ENCODE measurements at places on chromosomes 5 and 9.

DNA sequence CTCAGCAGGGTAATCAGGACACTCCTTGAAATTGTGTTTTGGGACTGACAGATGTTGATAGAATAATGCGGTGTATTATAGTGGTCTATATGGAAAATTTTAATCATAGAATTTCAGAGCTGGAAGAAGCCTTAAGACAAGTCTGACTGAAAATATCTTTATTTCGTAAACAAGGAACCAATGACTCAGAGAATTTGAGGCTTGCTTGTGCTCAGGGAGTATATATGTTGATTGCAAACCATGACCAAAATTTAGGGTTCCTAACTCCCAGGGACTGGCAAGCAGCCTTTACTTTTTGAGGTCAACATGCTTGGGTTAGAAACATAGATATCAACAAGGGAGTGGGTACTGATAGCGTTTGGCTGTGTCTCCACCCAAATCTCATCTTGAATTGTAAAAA, 287.2 kb downstream of the CD180 start:
- no peak for DNase-seq

- no peak for DNase-seq
These were observed 105.2 kb downstream of the ST8SIA4 start for GRCh38 chr5:100797861-100798260.

DNA sequence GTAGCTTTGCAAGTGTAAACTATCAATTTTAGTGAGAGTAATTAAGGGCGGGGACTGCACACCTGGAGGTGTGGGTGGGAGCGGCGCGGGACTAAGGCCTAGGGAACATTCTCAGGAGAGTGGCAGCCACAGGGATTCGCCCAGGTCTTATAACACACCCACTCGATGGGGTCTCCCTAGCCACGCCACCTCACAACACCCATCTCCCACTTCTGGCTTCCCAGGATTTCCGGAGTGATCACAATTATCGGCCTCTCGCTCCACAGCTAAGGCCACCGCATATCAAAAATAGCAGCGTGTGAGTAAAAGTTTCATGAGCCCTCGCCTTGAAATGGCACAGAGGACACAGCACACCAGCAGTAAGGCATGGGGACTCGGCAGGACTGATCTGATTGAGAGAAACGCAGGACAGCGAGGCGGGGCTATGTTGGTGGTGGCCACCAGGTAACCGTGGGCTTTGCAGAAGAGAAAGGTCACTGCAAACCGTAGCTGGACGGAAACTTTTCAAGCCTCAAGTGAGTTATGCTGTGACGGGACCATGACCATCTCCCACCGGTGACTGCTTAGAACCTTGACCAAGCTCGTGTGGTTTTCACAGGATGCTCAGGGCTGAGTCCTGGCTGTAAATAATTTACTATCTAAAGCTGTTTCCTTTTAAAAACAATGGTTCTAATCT, 1.1 kb upstream of the LPAR1 start:
- DNase-seq: no peak

GRCh38 chr9:116166713-116167112, 13.1 kb downstream of the PAPPA start:
- no peak for DNase-seq

DNA sequence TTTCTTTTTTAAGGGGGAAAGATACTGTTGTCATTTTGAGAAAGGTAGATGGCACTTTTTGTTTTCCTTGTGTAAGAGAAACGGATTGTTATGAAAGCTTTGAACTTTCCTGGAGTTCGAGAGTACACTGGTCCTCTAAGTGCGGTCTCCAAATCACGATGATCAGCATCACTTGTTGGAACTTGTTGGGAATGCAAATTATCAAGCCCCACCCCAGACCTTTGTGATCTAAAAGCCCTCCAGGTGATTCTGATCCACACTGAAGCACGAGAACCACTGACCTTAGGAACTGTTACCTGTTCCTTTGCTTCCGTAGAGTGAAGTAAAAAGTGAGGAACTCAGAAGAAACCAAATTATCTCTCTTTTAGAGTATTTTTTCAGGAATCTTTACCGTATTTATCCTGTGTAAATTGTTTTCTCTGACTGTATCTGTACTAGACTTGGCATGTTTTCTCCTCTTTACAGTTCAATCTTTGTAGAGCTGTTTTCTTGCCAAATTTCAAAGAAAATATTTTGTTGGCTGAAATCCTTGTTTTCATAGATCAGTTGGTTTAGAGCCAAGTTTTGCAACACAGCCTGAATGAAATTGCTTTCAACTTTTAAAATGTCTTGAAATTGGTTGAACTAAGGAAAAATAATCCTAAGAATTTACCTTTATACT, 4.0 kb downstream of the MAT2B start:
- DNase-seq: no peak

DNA sequence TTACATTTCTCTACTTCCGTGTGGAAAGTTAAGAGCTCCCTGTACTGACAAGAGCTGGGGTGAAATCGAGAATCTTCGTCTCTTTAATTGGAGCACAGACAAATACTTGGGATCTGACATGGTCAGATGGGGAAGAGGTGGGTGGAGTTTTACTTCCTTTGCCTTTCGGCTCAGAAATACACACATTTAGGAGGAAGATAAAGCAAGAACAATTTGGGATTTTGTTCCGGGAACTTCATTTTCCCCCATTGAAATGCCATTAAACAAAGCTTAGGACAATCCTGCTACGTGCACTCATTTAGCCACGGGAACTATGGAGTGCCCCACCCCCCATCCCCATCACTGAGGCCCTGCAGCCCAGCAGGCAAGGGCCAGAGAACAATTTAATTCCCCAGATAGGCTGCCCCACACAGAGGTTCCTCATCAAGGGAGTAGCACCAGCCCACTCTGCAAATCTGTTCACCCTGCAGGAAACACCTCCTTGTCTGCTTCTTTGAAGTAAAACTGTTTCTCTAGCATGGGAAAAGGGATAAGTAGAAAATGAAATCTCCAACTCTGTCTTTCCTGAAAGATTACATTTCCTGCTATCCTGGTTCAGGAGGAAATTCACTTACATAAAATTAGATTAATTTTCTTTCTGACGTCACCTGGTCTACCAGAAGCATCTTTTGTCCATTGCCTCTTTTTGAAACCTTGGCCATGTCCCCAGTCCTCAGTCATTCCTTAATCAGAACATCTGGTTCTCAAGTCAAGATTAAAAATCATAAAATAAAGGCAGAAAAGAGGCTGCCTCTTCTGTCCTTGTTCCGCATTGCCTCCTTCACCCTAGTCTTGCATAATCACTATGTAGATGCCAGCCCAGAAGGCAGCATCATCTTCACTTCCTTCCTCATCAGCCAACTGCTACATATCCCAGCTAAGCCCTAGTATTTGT, 206.4 kb downstream of the ENC1 start:
- no peak for DNase-seq

GRCh38 chr5:145588113-145588512, 247.0 kb downstream of the PRELID2 start:
- DNase-seq: no peak

DNA sequence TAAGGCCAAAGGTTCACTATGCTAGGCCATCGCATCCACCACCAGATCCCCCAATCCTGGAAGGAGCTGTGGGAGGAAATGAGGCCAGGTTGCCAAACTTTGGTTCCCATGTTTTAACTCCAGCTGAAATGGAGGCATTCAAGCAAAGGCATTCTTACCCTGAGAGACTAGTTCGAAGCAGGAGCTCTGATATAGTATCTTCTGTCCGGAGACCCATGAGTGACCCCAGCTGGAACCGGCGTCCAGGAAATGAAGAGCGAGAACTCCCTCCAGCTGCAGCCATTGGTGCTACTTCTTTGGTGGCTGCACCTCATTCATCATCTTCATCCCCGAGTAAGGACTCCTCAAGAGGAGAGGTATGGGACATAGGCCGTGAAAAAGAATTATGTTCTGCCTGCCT, 75.6 kb downstream of the GAPVD1 start:
- DNase-seq: no peak

DNA sequence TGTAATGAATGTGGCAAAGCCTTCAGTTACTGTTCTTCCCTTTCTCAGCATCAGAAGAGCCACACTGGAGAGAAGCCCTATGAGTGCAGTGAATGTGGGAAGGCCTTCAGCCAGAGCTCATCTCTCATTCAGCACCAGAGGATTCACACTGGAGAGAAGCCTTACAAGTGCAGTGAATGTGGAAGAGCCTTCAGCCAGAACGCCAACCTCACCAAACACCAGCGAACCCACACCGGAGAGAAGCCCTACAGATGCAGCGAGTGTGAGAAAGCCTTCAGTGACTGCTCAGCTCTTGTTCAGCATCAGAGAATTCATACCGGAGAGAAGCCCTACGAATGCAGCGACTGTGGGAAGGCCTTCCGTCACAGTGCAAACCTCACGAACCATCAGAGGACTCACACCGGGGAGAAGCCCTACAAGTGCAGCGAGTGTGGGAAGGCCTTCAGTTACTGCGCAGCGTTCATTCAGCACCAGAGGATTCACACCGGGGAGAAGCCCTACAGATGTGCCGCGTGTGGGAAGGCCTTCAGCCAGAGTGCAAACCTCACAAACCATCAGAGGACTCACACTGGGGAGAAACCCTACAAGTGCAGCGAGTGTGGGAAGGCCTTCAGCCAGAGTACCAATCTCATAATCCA, 6.8 kb downstream of the RPL12 start:
- DNase-seq: no peak

DNA sequence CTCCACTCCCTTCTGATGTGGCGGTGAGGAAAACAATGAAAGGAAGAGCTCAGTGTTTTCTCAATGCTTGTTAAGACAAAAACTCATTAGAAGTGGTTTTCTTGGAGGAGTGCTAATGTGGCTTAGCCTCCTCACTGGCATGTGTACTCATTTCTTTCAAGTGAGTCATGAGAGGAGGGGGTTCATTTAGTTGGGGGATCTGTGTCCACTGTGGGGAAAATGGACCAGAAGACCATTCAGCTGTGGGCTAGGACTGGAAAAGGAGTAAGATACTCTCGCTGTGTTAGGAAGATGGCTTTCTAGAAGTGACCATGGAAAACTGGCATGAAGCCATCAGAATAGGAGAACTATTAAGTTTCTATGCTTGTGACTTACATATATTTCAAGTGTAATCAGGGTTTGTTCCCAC, 23.5 kb downstream of the KLF9 start:
- no peak for DNase-seq

- no peak for DNase-seq
These were observed 215.0 kb upstream of the PANK3 start for GRCh38 chr5:168793841-168794837.

- DNase-seq: no peak
These were observed 89.5 kb downstream of the LMX1B start for GRCh38 chr9:126703002-126703865.

- DNase-seq: no peak
These were observed 16.0 kb downstream of the ENC1 start for GRCh38 chr5:74624501-74624900.

DNA sequence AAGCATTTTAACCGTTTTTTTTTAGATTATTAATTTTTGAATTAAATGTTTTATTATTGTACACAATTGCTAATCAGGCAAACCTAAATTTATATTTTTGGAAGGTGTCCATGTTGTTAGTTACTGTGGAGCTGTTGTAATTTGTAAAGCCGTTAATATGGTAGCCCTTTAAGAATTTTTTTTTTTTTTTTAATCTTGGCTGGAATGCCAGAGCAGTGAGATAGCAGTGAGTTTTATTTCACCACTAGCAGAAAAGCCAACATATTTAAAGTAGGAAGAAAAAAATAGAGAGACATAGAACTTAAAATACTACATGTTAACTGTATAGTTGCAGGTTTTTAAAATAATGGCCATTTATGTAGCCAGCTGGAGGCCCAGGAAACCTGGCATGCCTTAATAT, 35.3 kb upstream of the RNF20 start:
- DNase-seq: no peak

GRCh38 chr9:37121881-37122280, 1.5 kb downstream of the ZCCHC7 start:
- no peak for DNase-seq

- no peak for DNase-seq
These were observed 1.3 kb upstream of the ZBTB34 start for GRCh38 chr9:126859111-126859510.

- no peak for DNase-seq
These were observed 629.3 kb downstream of the ANXA1 start for GRCh38 chr9:73780916-73781315.

Measured in stimulated activated CD4-positive, alpha-beta T cell treated with anti-CD3 and anti-CD28 coated beads, Interleukin-2, amount 100 ng/mL, for 4 hours (primary cell).